ENCODE measurements at places on chromosomes 13 and 19.

DNA sequence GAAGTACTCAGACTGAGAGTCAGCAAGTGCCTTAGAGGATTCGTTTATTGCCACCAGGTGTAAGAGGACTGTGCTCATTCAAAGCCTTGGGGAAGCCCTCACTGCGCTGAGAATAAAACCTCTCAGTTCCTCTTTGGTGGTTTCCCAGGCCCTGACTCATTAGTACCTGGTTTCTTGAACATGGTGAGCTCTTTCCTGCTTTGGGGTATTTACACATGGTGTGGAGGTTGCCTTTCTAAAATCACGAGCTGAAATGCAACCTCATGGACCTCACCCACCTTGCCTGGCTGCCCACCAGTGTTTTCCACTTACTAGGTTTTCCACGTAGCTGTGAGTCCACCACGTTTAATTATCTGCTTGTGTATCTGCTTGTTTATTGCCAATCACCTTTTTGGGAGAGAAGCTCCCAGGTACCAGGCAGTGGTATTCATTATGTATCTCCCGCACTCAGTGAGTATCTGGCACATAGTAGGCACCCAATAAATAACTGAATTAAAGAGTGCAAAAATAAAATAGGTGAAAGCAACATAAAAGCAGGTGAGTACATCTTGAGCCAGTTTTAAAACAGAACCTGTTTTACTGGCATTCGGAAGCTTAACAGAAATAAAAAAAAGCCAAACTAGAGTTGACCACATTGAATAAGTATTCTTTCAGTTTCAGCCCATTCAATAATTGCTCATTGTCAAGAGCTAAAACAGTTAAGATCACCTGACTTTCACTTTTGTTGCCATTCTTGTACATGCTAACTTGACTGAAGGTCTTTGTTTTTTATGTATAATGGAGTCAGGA lies 533.0 kb downstream of the MYO16 start:
- no peak for DNase-seq

- no peak for DNase-seq
Measured at GRCh38 chr19:1151037-1151724, 22.9 kb downstream of the SBNO2 start.

- no peak for DNase-seq
Measured at GRCh38 chr19:29562299-29563297, 36.8 kb downstream of the VSTM2B start.

GRCh38 chr19:33235996-33236350 lies 10.3 kb upstream of the SLC7A10 start:
- DNase-seq: no peak

- no peak for DNase-seq
Measured at GRCh38 chr13:76864259-76864658, 21.9 kb downstream of the KCTD12 start.

DNA sequence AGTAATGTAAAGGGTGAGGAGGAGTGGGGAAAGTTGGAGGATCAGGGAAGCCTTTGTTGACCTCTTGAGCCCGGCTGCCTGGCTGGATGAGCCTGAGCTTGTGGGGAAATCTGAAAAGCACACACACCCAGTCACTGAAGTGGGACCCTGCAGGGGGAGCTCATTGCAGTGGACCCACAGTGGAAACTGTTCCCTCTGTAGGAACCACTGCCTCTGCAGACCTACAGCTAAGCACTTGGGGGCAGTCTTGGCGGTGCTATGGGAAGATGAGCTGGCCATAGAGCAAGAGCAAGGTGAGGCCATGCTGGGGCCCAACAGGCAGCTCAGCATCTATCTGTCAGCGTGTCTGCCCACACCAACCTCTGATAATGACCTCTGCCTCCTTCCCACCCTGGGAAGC lies 294.8 kb downstream of the TSHZ3 start:
- DNase-seq: peak; percentile 33

DNA sequence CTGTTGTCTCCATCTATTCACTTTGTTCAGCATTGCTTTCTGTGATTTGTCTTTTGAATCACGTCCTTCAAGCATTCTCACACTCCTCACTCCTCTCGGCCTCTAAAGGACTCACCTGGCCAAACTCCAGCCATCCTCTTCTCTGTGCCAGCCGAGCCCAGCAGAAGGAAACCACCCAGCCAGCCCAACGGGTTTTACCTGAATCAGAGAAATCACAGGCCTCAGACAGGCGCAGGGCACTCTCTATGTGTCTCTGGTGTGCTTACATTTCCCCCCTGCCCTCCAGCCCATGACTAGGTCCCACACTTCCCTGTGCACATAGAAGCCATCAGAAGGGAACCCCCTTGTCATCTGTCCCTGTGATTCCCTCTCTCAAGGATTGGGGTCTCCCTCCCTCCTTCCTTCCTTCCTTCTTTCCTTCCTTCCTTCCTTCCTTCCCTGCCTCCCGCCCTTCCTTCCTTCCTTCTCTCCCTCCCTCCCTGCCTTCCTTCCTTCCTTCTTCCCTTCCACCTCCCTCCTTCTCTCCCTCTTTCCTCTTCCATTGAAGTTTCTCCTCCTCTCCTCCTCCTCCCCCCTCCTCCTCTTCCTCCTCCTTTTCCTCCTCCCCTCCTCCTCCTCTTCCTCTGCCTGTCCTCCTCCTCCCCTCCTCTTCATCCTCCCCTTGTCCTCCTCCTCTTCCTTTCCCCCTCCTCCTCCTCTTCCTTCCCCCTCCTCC lies 8.8 kb upstream of the ZNF541 start:
- DNase-seq: no peak

DNA sequence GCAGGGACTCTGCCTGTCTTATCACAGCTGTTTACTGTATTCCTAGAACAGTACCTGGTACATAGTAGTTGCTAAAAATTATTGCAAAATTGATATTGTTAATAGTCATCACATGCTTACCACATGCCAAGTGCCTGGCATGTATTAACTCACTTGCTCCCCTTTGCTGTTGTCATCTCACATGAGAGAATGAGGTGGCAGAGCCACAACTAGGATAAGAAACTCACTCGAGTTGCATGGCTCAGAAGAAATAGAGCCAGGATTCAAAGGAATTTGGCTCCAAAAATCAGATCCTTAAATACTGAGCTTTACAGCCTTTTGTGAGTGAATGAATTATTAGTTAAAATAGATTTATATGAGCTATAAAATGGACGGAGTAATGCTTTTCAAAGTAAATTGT lies 42.6 kb downstream of the B3GLCT start:
- DNase-seq: no peak

DNA sequence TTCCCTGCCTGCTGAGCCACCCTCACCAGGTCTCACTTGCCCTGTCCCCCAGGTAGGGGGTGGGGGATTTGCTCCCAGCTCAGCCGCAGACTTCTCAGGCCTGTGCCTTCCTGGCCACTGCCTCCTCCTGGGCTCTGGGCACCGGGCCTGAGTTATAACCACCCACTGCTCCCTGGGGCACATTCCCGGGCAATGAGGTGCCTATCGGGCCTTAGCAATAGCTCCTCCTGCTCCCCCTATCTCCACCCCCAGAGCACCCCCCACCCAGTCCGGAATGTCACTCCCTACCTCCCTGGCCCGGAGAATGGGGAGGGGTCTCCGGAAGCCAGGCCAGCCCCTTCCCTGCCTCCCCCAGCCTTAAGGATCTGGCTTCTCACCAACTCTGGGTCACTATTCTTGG lies at the start of gene KLK5:
Gene KLK5, minus strand, starts transcription at position 129 of the 400 bp plus-strand sequence. CDS start 381 bp downstream, outside the sequence.
- no peak for DNase-seq

DNA sequence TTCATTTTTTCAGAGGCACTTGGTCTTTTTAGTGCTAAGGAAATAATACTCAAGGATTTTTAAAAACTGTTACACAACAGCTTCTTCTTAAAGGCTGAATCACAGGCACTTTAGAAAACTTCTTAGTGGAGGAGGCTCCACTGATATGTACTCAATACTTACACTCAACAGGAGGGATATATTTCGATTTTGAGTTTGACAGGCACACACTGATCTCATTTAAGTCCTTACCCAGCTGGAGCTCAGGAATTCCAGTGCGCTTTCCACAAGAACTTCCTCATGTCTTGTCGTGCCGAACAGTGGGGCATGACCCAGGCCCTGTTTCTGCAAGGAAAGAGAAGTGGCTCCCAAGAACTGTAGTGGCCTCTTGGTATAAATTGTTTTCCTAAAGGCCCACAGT lies 103.8 kb downstream of the RGCC start:
- DNase-seq: no peak

- no peak for DNase-seq
Measured at GRCh38 chr13:113952983-113953520, 20.8 kb downstream of the C13orf46 start.

DNA sequence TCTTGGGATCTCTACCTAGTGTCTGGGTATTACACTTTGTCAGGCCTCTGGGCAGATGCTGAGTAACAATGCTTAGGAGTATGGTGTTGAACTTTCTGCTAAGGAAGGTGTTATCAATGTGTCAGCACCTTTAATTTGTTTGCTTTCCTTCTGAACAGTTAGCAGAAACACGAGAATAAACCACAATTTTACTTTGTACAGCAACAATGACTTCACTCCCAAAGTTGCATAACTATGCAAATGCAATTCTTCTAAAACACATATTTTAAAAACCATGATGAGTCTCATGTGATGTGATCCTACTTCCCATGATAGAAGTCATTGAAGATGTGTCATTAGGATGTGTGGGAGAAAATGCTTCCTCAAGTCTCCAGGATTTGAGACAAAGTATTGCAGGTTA lies 155.0 kb downstream of the POSTN start:
- no peak for DNase-seq

DNA sequence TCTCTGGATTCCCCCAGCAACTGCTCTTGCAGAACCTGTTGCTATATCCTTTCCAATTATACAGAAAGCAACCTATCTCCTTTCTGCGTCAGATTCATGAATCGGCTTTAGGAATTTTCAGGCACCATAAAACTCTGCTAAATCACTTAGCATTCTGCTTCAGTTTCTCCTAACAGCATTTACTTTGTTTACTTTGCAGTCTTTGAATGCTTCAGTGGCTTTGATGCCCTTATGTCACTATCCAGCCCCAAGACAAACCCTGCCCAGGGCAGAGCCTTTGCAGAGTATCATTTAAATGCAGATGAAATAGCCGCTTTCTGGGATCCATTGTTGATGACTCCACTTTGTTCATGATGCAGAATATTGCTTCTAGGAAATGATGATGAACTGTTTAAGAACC lies 43.1 kb downstream of the SLITRK1 start:
- DNase-seq: no peak

DNA sequence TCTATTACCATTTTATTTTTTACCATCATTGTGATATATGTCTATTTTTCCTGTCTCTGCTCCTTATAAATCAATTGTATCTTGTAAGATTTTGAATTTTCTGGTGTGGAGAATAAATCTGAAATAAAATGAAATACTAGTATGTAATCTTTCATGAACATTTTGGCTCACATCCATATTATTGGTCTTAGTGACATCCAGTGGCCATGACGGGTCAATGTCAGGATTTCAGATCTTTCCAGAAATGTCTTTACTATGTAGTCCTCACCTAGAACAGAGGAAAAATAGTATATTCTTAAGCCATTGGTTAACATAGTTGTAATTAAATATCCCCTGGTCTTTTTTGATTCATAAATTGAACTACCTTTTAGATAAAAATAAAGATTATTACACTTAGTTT lies 109.8 kb upstream of the GPC6 start:
- no peak for DNase-seq

DNA sequence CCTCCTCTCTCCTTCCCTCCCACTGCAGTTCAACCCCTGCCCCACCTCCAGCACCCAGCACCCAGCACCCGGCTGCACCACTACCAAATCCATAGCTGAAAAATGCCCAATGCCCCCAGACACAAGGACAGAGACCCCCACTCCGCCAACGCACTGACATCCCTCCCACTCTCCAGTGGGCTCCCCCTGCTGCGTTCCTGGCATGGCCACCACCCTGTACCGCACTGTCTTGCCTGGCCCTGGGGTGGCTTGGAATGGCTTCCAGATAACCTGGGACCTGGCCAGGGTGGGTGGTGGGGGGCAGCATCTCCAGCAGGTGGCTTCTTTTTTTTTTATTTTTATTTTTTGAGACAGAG lies 5.8 kb upstream of the MKNK2 start:
- no peak for DNase-seq

- no peak for DNase-seq
Measured at GRCh38 chr13:80814541-80814940, 473.6 kb upstream of the SPRY2 start.

DNA sequence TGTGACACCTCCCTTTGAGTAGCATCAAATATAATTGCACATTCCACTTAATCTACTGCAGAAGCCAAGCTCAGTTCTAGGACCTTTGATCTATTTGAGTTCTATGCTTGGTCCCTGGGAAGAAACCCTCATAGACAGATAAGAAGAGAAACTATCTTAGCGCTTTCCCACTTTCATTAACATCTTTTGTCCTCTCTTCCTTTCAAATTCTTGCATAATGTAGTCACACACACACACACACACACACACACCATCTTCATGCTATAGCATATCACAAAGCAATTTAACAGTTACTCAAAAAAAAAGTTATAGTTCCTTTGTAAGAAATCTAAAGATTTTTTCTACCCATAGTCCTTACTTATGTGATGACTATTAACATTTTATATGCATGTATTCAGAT lies 735.9 kb upstream of the PCDH9 start:
- DNase-seq: no peak

GRCh38 chr13:73337532-73337931 lies 278.7 kb downstream of the KLF5 start:
- DNase-seq: no peak

DNA sequence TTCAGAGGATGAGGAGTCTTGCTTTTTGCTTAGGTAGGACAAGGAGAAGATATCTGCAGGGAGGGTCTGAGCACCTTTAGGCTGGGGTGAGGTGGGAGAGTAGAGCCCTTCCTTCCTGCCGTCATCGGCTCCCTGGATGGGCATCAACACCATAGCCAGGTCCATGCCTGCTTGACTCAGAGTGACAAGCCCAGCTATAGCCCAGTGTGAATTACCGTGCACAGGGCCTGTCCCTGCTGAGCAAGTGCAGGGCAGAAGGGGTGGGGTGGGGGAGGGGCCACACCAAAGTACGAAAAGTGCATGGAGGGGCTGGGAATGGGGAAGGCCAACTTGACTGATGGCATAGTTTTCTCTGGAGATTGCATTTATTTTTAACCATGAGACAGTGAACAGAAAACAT lies 30.3 kb upstream of the RNF113B start:
- DNase-seq: no peak

GRCh38 chr19:19900139-19900728 lies 512 bp upstream of the ZNF93 start:
- no peak for DNase-seq

GRCh38 chr13:101301053-101301452 lies 115.3 kb downstream of the NALCN start:
- no peak for DNase-seq

GRCh38 chr13:42393573-42394360 lies 121.8 kb downstream of the AKAP11 start:
- DNase-seq: no peak

- peak; percentile 28 for DNase-seq
Measured at GRCh38 chr19:4089400-4089908, 22.8 kb upstream of the ZBTB7A start.

- DNase-seq: no peak
Measured at GRCh38 chr13:36342715-36343114, 3.5 kb downstream of the SPART start.

GRCh38 chr19:47470447-47471195 lies 1.1 kb downstream of the SLC8A2 start:
- no peak for DNase-seq

GRCh38 chr13:74569251-74569650 lies 435.0 kb upstream of the KLF12 start:
- no peak for DNase-seq

- no peak for DNase-seq
Measured at GRCh38 chr19:44807652-44808462, 1.0 kb upstream of the BCAM start.

- peak; percentile 73 for DNase-seq
Measured at GRCh38 chr19:6021878-6022569, 44.1 kb upstream of the RANBP3 start.
